Bronchial epithelial cell (primary cell): ENCODE measurements at places on chromosomes 7 and 10.

GRCh38 chr10:96835899-96836298 is 3.8 kb downstream of the LCOR start:
- no peak for DNase-seq

DNA sequence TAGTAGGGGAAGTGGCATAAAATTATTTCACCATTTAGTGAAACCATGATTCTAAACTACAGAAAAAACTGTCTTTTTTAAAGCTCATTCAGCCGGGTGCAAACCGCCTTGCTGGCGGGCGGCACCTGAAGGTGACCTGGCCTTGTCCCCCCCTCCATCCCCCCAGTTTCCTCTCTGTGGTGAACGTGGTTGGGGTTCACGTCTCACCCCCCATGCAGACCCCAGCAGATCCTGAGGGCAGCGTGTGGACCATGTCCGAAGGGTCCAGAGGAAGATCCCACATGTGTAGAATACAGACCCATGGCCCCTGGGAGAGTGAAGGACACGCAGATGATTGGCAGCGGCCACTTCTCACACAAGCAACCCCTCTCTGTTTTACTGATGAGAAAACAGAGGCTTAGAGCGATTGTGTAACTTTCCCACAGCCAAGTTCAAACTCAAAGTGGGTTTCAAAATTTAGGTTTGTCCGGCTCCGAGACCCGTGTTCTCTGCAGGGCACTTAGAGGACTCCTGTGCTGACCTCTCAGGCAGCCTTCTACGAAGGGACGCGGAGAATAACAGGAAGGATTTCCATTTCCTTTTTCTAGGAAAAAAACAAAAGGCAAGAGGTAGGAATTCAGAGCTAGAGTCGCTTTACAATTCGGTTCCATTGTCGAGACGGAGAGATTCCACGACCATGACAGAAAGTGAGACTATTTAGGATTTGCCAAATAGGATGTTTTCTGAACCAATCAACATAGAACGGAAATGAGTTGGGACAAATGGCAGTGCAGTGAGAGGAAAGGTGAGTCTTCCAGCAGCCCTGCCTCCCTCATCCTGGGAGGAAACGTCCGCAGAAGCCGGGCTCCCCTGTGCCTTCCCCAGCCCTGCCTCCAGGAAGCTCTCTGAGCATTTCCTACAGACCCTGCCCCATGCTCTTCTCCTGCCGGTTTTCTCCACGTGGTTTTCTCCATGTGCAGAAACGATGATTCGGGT is 67.6 kb upstream of the PITRM1 start:
- no peak for DNase-seq

GRCh38 chr10:109019001-109019424 is 904.3 kb downstream of the XPNPEP1 start:
- peak; percentile 2 for DNase-seq

- DNase-seq = no peak
These were observed 61.1 kb downstream of the TLL2 start for GRCh38 chr10:96452494-96453153.

DNA sequence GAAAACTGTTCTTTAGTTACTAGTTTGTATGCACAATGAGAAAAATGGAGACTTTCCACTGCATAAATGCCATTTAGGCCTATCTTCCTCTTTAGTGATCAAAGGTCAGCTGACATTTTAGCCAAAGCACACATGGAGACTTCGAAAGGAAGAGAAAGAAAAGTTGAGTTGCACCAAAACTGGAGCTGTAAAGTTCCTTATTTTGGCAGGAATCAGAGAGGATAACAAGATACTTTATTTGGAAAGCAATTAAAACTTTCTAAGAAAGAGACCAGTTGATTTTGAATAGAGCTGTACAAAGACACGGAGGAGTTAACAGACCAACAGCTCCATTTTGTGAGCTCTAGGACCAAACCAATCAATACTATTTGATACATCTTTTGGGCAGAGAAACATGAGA is 14.2 kb downstream of the ENTPD7 start:
- no peak for DNase-seq

DNA sequence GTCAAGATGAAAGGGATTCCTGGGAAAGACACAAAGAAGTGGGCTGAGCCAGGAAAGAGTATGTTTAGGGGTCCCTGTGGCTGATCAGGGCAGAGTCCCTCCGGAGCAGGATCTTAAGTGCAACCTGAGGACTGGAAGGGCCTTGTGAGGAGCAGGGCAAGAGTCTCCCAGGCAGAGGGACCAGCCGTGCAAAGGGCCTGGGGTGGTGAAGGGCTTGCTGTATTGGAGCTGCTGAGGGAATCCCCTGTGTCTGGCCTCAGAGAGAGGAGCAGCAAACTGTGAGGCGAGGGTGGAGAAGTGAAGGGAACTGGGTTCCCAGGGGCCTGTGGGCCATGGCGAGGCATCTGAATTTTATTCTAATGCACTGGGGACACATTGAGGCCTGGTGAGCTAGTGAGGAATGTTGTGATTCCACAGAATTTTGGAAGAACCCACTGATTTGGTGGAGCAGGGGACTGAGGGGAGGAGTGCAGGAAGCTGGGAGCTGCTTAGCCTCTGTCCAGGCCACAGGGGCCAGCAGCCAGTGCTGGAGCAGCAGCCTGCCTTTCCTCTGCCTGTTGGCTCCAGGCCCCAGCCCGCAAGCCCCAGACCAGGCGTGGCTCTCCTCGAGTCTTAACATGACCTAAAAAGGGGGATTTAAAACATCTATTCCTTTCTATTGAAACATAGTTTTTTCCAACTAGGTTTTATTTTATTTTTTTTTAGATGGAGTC is 138.4 kb upstream of the IGFBP3 start:
- DNase-seq = no peak

DNA sequence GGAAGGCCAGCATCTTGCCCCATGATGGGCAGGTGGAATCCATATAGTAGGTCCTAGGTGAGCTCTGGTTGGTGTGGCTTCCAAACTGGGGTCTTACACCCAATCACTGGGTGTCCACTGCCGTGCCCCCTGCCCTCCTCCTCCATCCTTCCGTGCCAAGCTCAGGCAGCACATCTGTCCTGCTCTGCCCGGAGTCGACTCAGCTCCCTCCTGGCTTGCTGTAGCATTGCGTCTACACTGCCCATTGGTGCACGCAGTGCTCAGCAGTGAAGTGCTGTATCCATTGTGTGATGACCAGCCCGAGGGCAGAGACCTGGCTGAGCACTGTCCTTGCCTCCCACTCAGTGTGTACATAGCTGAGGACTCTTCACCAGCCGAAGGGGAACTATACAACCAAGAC is 148.4 kb downstream of the ADAM12 start:
- DNase-seq = no peak

- no peak for DNase-seq
These were observed 1208.0 kb downstream of the SORCS1 start for GRCh38 chr10:105956550-105956949.

DNA sequence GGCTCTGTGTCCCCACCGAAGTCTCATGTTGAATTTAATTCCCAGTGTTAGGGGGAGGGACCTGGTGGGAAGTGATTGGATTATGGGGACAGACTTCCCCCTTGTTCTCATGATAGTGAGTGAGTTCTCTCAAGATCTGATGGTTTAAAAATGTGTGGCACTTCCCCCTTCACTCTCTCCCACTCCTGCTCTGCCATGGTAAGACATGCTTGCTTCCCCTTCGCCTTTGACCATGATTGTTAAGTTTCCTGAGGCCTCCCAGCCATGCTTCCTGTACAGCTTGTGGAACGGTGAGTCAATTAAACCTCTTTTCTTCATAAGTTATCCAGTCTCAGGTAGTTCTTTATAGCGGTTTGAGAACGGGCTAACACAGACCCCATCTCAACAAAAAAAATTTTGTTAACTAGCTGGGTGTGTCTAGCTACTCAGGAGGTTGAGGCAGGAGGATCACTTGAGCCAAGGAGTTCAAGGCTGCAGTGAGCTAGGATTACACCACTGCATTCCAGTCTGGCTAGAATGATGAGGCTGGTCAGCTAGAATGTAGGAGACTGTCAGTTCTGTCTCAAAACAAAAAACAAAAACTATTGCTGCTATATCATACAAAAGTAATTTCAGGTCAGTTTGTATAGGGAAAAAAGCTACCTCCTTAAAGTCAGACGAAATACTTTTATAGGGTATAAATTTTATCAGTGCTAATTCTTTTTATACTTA is 57.7 kb downstream of the ATAD1 start:
- no peak for DNase-seq

- DNase-seq = no peak
These were observed 1.5 kb upstream of the RALA start for GRCh38 chr7:39621784-39622411.

DNA sequence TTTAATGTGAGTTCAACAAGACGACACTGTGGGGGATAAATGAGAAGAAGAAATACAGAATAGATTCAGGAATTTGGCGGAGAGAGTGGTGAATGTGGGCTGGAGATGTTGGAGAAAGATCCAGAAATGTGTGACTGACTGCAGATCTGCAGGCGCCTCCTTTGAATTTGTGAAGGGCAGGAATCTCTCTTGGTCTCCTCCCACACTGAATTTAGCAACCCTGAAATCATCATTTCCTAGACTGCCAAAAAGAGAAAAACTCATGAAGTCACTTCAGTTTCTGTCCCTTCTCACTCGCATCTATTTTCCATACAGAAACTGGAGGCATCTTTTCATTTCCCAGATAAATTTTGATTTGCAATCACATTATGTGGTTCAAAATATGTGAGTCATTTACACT is 128.7 kb downstream of the GNAI1 start:
- no peak for DNase-seq

GRCh38 chr7:40057292-40057691 is 77.1 kb downstream of the MPLKIP start:
- peak; percentile 21 for DNase-seq

DNA sequence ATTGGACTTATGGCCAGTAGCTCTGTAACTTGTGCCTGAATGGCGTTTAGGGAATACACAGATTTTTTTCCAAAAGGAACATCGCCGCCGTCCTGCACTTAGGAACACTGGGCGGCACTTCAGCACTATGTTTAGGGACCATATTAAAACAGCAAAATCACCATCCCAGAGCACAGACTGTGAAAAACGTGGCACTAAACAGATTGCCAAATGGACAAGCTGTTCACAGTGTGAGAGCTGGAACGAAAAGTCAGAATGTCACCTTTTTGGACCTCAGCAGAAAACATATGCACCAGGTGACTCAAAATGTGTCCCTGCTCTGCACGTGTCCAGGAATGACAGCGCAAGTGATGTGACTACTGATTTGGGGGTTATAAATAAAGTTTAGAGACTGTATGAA is 87.9 kb downstream of the ODAD2 start:
- DNase-seq = no peak

GRCh38 chr7:55247428-55247827 is 117.7 kb upstream of the LANCL2 start:
- peak; percentile 23 for DNase-seq

DNA sequence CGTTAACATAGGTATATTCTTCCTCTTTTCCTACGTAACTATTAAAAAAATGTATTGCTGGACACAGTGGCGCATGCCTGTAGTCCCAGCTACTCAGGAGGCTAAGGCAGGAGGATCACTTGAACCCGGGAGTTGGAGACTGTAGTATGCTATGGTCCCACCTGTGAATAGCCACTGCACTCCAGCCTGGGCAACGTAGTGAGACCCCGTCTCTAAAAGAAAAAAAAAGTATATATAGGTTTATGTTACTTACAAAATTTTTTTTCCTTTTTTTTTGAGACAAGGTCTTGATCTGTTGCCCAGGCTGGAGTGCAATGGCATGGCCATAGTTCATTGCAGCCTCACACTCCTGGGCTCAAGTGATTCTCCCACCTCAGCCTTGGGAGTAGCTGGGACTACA is 5.6 kb downstream of the NUB1 start:
- DNase-seq = no peak

DNA sequence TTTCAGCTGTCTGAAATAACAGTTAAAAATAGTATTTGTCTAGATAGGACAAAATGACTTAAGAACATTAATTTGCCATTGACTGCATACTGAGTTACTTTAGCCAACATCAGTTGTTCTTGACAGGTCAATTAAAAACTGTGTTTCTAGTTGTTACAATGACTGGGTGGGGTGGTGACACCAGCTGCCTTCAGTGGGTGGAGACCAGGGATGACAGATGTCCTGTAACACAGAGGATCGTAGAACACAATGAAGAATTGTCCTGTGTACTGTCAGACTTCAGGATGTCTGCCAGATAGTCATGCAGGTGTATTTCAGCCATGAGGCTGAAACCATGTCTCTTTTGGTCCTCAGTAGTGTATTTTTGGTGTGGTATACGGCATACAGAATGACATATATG is 24.4 kb downstream of the TRUB1 start:
- no peak for DNase-seq

GRCh38 chr7:13751766-13752165 is 237.7 kb downstream of the ETV1 start:
- DNase-seq = no peak

- no peak for DNase-seq
These were observed 147.1 kb downstream of the ELFN1 start for GRCh38 chr7:1817061-1817712.

GRCh38 chr10:91683975-91684374 is 51.1 kb upstream of the PPP1R3C start:
- DNase-seq = peak; percentile 97

DNA sequence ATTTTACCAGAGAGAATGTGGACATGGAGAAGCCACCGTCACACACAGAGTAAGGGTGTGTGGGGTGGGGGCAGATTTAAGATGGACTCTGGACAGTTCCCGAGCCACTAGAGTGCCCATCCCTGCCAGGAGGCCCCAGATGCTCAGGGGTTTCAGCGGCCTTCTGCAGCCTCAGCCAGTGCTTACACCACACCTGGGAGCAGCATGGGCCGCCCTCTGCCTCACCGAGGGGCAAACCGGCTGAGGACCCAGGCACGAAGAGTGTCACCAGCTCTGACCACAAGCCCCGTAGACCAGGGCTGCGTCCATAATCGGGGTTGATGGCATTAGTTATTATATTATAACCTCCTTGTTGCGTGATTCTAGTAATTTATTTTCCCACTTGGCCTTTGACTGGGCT is 6.7 kb upstream of the MNX1 start:
- DNase-seq = no peak

DNA sequence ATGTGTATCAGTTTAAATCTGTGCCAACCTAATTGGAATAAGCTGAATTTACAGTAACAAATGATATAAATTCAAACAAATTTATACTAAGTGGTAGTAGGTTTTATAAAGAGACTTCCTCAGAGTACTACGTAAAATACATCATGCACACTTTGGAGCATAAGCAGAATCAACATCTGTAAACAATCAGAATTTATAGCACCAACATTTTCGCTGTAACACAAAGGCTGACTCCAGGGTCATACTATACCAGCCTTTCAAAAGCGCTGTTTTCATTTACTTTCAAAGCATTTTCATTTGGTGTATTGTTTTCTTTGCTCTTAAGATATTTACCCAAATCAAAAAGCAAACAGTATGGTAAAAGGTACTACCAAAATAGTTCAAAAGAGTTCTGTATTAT is 29.3 kb upstream of the TMEM168 start:
- no peak for DNase-seq

DNA sequence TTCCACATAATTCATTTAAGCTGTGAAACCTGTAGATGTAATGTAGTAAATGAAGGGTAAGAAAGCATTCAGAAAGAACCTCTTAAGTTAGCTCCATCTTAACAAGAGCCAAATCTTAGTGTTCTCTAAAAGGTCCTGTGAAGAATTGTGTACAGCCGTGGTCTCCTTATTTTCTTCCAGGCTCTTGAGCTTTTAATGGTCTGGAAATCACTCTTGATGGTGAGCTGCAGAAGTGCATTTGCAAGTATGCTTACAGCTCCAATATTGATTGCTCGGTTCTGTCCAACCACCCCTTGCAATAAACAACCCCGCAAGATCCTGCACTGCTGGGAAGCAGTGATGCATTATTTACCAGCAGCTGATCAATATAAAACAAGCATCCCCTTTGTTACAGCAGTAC is 690.8 kb upstream of the FZD8 start:
- no peak for DNase-seq

- no peak for DNase-seq
These were observed 55.7 kb downstream of the ANKMY2 start for GRCh38 chr7:16589881-16590280.
